Small intestine (tissue), 16 donors: ENCODE measurements at places on chromosomes 16 and 17. TPM values are rescaled to one million over a fixed set of nuclear protein-coding genes. Genes with fewer than 3 reads are reported as not detected.
A peak's percentile ranks its signal among the peaks of the same experiment; 100 is the strongest.

- peaks cover 36% of the 10 kb centered on the region for H3K27me3 ChIP-seq
- no peak overlapping the region for H3K4me3 ChIP-seq
- H3K36me3 ChIP-seq, result no peaks in the 10 kb centered on the region
- DNase-seq, result peak; percentile 47
These were observed 113.8 kb upstream of the SMURF2 start for GRCh38 chr17:64775701-64776570.

DNA sequence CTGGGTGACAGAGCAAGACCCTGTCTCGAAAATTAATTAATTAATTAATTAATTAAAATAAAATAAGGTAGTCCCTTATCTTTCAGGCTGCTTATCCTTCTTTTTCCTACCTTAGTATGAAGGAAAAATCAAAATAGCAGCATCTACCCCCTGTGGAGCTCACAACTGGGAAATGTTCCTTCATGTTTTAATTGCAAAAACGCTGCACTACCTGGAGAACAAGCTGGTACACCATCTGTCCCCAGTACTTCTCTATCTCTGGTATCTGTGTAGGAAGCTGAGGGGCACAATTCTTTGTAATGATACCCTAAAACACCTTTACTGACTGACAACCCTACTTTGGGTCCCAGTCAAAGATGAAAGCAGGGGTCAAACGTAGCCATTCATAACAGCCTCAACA lies 55.1 kb upstream of the MNT start:
- no peaks in the 10 kb centered on the region for H3K27me3 ChIP-seq
- no peaks in the 10 kb centered on the region for H3K4me1 ChIP-seq
- peaks cover 54% of the 10 kb centered on the region for H3K36me3 ChIP-seq
- H3K27ac ChIP-seq, result no peak overlapping the region

The CD300LF gene
- polyA plus RNA-seq, result 5.7 TPM

The PRSS21 gene
- 0.19 TPM for polyA plus RNA-seq

- no peak overlapping the region for H3K27ac ChIP-seq
- DNase-seq, result no peak
- H3K4me1 ChIP-seq, result peaks cover 13% of the 10 kb centered on the region
- no peaks in the 10 kb centered on the region for H3K27me3 ChIP-seq
- no peaks in the 10 kb centered on the region for H3K36me3 ChIP-seq
These were observed 19.8 kb downstream of the FMNL1 start for GRCh38 chr17:45241328-45242028.
